ENCODE measurements at places on chromosomes 12 and 14.
A peak's percentile ranks its signal among the peaks of the same experiment; 100 is the strongest.

- DNase-seq, result no peak
These were observed 217.3 kb upstream of the NAV3 start for GRCh38 chr12:77613411-77613810.

DNA sequence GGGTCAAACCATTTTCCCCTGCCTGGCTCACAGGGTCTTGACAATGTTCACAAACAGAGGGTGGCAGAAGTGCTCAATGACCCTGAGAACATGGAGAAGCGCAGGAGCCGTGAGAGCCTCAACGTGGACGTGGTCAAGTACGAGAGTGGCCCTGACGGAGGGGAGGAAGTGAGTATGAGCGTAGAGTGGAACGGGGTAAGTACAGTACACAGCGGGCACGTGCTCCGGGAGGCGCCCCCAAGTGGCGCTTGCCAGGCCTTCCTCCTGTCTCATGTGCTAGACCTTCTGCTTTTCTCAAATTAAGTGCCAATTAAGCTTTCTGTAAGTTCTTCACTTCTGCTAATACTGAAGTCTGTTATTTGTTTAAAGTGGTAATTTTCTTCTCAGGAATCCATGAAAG is 35.9 kb downstream of the XRCC3 start:
- DNase-seq, result peak; percentile 2

DNA sequence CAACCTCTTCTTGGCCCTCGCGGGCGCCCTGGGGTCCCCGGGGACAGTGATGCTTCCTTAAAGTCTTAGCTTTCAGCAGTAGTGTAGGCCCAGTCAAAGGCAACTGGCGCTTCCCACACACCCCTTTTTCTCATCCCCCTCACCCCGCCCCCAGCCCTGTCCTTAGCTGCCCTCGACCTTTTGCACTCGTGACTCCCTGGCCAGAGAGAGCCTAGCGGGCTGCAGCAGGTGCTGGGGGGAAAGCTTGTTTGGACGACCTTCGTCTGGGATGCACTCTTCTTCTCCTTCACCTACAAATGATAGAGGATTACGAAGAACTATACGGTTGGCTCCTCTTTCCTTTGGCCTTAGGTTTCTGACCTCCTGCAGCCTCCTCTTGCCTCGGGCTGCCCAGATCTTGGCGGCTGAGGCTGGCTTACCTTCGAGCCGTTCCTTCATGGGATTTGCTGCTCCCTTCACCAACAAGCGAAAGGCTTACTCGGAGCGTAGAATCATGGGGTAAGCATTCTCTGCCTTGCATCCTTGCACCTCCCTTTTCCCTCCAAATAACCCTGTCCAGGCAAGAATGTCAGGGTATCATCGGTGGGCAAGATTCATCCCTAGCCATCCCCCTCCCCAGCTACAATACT is 815 bp downstream of the COQ10A start:
- no peak for DNase-seq

GRCh38 chr14:68965261-68965761 is 13.8 kb downstream of the ACTN1 start:
- no peak for DNase-seq

- no peak for DNase-seq
These were observed 322.5 kb downstream of the SYT1 start for GRCh38 chr12:79187032-79187431.

DNA sequence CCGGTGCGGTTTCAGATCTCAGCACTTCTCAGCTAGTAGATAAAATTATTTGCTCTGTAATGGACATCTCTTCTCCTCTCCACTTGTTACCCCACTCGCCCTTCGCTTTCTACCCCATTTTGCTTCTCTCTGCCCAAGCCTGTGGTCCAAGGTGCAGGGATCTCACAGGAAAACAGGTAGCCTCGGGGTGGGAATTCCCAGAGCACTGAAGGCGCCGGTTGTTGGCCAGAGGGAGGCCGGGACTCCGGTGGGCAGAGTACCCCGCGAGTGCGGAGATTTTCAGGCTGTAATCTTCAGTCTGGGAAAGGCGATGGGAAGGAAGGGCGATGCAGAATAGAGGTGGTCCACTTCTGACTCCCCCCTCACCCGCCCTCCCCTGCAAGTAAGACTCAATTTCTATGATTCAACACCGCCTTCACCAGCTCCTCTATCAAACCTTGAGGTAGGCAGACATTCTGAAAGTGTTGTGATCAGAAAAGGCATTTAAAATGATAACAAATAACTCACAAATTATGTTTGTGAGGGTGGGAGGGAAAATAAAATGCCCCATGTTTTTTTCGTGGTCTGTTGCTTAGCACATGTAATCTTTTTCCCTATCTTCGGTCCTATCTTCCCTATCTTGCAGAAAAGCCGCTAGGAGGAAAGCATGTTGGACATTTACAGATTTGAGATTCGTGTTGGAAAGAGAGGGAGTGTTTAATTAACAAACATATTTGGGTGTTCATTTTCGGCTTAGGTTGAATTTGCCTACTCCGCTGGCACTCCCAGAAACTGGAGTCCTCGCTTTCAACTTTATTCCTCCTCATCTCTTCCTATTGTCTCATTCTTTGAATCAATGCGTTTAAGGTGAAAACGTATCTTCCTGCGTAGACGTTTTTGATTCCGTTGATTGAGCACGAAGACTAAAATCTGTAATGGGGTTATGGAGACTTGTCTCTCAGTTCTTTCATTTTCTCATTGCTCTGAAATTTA is 8.5 kb downstream of the FOXG1 start:
- DNase-seq, result no peak

DNA sequence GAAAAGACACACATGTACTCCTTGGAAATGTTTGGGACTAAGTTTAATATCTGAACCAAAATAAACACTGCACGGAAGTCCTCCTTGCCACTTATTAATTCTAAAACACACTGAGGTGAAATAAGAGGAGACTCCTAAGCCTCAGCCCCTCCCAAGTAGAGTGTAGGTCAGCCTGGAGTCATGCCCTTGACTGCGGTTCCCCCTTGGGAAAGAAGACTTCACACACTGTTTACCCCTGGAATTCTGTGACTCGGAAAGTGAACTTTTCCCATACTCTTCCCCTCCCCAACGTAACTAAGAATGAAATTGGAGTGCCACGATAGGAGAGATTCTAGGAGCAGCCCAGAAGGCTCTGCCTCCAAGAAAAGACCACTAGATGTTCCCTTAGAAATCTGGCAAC is 8.6 kb upstream of the TFCP2 start:
- no peak for DNase-seq

GRCh38 chr14:63342371-63342770 is 23.6 kb upstream of the GPHB5 start:
- DNase-seq, result peak; percentile 46

DNA sequence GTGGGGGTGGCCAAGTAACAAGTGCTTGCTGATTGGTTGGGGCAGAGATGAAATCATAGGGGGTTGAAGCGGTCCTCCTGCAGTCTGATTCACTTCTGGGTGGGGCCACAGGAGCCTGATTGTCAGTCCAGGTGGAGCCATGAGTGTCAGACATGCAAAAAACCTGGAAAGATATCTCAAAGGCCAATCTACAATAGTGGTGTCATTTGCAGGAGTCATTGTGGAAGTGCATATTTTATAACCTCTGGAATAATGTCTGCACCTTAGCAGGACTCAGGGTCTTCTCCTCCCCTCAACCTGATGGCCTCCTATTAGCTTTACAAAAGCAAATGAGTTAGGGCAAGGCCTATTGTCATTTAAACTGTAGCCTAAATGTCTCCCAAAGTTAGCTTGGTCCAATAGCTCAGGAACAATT is 241.4 kb downstream of the NUAK1 start:
- DNase-seq, result no peak

DNA sequence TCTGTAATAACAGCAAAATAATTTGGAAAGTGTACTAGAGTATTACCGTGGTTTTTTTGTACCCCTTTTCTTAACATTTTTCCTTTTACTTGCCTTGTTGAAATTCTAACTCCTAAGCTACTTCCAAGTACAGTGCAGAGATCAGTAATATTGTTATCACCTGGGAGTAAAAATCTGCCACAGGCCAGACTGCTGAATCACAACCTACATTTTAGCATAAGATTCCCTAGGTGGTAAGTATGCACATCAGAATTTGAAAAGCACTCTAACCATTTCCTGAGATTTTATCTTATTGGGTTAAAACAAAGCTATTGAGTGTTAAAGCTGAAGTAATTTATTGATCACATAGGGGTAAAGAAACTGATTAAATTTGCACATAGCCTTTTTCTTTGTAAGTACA is 55.2 kb upstream of the KCNH3 start:
- DNase-seq, result no peak

DNA sequence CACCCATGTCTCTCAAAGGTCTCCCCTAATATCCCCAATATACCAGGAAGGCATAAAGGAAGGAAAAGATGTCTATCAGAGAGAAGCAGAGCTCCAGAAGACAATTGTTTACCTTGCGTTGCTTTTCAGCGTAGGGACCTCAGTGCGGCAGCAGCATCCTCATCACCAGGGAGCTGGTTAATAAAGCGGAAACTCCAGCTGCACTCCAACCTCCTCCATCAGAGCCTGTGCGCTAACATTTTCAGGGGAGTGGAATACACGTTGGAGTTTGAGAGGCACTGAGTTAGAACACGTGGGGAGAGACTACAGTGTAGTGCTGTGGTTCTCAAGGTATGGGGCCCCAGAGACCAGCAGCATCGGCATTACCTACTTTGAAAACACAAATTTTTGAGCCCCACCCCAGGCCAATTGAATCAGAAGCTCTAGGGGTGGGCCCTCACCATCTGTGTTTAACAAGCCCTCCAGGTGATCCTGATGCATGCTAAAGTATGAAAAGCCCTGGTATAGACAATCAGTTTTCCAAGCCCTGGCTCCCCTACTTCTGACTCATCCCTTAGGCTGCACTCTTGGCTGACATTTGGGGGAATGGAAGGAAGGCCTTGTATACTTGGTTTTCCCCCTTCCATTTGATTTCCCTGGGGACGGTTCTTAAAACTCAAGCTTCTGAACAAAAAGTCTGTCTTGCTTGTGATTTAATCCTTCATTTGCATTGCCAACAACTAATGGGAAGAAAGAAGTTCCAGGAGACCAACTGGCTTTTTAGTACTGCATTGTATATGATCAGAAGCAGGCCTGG is 419.0 kb upstream of the CCDC196 start:
- no peak for DNase-seq

GRCh38 chr14:78443834-78444233 is 273.7 kb downstream of the NRXN3 start:
- no peak for DNase-seq

GRCh38 chr14:38972511-38972910 is 130.5 kb downstream of the SEC23A start:
- DNase-seq, result no peak

GRCh38 chr12:113214895-113215400 is 6.3 kb upstream of the TPCN1 start:
- DNase-seq, result no peak

- DNase-seq, result no peak
These were observed 218.8 kb upstream of the TMPO start for GRCh38 chr12:98296462-98297079.

Measured in NCI-H748 treated with DMSO at 0.1 percent for 48 hours (cell line).